H4 (cell line): ENCODE measurements at places on chromosomes 3 and 15.

- DNase-seq = peak; percentile 71
Observed at GRCh38 chr3:11720304-11720898, 76.7 kb upstream of the VGLL4 start.

GRCh38 chr15:97410897-97411575 is 549.5 kb upstream of the ARRDC4 start:
- DNase-seq = no peak

GRCh38 chr3:71446734-71447133 is 136.8 kb downstream of the FOXP1 start:
- DNase-seq = no peak

DNA sequence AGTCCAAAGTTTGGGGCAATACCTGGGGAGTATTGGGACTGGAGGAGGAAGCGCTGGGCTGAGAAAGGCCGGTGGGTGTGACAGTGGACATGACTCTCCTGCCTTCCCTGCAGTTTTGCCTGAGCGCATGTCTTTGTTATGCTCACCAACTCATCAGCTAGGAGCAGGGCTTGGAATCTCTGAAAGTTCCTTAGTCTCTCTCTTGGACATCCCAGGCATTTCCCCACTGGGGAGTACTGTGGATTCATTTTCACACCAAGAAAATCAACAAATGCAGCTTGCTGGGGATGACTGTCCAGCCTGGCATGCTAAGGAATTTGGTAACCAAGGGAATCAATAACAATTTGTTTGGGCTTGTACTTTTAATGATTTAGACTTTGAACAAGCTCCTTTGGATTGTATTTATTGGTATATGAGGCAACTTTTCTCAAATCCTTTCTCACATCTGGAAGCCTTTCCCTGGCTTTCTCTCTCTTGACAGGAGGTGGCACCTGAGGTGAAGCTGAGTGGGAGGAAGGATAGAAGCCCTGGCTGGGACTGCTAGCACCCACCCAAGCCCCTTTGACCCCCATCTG is 48.5 kb upstream of the CHST2 start:
- no peak for DNase-seq

GRCh38 chr15:68616397-68616796 is 37.6 kb downstream of the CORO2B start:
- no peak for DNase-seq

GRCh38 chr15:79004336-79004735 is 59.5 kb upstream of the CTSH start:
- peak; percentile 69 for DNase-seq

DNA sequence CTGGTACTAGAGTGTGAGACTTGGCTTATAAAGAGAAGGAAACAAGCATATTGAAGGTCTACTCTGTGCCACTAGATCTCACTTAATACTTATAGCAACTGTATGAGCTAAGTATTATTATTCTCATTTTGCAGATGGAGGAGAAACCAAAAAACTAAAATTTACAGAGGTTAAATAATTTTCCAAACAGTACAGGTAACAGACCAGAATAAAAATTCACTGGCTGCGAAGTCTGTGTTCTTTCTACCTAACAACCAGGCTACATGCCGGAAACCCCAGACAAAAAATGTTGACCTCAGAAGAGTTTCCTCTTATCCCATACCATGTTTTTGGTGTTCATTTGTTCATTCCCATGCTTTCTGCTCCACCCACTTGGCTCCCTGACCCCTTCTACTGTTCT is 46.6 kb downstream of the CMSS1 start:
- no peak for DNase-seq
